ENCODE measurements at places on chromosomes 6 and 20.

GRCh38 chr20:42567409-42567808, 622.3 kb downstream of the PTPRT start:
- DNase-seq, result no peak

GRCh38 chr6:99512033-99512432, 3.2 kb downstream of the USP45 start:
- DNase-seq, result no peak

- no peak for DNase-seq
These were observed 384.8 kb downstream of the ADGRB3 start for GRCh38 chr6:69019832-69020231.

DNA sequence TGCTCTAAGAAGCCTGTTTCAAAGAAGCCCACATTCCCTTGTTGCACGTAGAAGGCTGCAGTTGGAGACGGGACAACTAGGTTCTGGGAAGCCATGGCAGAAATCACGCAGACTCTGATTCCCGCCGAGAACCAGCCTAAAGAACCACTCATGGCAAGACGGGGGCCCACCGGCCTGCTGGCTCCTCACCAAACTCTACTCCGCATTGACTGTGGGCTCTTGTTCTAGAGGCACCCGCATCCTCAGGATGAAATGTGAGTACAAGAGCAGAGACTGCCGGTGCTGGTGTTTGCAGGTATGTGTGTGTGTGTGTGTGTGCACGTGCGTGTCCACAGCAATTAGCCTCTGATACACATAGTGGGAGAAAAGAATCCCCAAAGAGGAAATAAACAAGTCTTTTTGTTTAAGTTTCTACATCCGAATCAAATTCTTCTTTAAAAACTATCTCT, 42.3 kb upstream of the NR2E1 start:
- peak; percentile 20 for DNase-seq

DNA sequence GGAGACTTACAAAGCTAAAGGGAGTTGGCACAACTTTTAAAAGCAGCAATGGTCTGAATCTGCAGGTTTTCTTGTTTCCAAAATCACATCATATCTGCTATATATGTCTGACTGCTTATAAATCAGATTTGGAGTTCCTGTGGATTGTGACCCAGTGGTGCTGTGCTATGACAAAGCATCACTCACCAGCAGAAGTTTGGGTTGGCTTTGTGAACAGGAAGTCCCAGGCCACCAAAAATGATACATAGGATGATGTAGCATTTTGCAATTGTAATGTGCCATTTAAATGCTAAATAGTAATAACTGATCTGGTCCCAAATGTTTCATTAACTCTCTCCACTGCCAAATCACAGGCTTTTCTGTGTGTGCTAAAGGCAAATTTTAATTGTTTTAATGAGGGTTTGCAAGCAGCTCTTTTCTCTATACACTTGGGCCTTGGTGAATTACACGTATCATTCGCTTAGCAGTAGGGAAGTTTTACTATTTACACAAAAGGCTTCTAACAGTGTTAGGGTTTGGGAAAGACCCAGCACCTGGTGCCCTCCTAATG, 60.8 kb downstream of the SYNDIG1 start:
- DNase-seq, result no peak

All from SJCRH30 (cell line).